ENCODE measurements at places on chromosomes 16 and 17.

GRCh38 chr17:55620945-55621344, 101.7 kb downstream of the TMEM100 start:
- no peak for DNase-seq

GRCh38 chr17:19278729-19279128, 41.6 kb downstream of the EPN2 start:
- DNase-seq: no peak

DNA sequence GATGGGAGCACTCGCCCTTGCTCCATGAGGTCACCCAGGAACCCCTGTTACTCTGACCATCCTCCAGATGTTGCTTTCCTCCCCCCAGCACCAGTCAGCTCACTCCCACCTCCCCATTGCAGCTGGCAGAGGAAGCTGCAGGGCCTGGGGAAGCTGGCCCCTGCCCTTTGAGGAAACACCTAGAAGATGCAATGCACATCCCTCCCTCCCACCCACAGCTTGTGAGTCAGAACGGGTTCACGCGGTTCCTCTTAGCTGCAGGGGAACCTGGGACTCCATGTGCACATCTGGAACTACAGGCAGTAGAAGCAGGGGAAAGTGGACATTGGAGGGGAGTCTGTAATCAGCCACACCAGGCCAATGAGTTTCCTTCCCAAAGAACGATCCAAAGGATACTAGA, 96.9 kb downstream of the KATNIP start:
- no peak for DNase-seq

DNA sequence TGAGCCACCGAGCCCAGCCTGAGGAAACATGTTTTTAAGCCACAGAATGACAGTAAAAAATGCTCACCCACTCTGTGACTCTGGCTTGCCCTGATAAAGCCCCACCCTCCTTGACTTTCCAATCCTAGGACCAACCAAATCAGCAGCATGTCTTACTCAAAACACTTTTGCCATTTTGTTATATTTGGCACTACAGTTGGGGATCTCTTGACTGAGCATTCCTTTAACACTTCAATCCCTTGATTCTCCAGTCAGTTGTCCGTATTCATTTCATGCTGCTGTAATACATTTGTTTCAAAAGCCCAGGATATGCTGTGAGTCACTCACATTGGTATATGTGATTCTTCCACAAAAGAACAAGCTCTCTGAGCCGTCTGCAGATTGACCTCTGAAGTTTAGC, 8.2 kb downstream of the MYH3 start:
- DNase-seq: no peak

GRCh38 chr17:62641153-62641552, 13.7 kb downstream of the MRC2 start:
- DNase-seq: no peak

DNA sequence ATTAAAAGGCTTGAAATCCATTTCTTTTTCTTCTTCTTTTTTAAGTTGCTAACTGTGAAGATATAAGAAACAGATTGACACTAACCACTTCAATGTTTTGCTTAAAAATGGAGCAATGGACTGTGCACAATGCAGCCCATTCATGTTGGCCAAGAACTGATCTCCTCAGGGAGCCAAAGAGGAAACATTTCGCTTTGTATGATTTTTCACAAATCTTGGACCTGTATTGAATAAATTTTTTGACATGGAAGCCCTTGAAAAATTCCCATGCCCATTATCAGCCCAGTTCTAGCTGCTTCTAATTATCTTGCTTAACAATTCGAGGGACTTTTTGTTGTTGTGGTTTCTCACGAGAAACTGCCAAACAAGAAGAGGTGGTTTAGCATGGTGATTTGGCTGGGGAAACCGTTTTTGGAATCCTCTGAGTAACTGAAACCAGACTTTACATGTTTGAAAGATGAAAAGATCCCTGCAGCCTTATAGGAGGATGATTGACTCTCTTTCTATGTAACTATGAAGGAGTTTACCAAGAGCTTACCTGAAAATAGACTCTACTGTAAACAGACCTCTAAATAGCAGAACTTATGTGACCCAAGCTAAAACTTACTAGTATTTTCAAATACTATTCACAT, 1389.4 kb upstream of the GOT2 start:
- DNase-seq: no peak

DNA sequence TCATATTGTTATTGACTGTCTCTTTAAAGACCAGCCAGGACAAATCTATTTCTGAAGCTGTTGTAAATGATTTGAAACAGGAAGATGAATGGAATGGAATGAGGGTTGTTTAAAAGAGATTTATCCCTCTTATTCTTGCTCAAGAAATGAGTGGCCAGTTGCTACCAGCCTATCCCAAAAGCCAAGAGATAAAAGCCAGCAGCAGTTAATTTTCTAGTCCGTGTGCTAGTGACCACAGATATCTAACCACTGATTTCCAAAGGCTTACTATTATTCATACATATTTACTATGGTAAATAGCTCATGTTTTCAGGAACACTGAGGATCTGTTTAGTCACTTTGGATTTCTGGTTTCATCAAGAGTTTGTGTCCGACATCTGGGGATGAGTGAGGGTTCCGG, 105.7 kb downstream of the CDH13 start:
- DNase-seq: no peak

DNA sequence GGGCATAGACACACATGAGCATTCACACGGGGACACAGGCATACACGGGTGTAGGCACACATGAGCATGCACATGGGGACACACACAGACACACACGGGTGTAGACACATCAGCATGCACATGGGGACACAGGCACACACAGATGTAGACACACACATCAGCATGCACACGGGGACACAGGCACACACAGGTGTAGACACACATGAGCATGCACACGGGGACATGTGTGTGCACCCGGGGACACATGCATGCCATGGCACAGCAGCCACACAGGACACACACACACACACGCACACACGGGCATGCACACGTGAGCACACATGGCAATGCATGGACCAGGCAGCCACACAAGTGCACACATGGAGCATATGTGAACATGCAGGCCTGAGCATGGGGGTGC, 5.2 kb upstream of the DCXR start:
- DNase-seq: no peak

DNA sequence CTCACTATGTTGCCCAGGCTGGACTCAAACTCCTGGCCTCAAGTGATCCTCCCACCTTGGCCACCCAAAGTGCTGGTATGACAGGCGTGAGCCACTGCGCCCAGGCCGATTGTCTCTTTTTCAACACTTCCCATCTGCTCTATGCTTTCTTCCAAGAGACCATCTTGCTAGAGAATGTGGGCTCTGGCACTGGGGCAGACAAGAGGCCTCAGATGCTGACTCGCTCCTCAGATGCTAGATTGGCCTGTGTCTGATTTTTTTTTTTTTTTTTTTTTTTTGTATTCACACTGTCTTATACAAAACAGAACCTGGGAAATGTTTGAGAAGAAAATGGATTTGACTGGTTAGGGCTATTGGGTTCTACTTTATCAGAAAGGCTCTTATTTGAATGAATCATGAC, 58.2 kb downstream of the CYB5D2 start:
- no peak for DNase-seq

- DNase-seq: no peak
Measured at GRCh38 chr16:77669057-77669456, 53.3 kb upstream of the NUDT7 start.

DNA sequence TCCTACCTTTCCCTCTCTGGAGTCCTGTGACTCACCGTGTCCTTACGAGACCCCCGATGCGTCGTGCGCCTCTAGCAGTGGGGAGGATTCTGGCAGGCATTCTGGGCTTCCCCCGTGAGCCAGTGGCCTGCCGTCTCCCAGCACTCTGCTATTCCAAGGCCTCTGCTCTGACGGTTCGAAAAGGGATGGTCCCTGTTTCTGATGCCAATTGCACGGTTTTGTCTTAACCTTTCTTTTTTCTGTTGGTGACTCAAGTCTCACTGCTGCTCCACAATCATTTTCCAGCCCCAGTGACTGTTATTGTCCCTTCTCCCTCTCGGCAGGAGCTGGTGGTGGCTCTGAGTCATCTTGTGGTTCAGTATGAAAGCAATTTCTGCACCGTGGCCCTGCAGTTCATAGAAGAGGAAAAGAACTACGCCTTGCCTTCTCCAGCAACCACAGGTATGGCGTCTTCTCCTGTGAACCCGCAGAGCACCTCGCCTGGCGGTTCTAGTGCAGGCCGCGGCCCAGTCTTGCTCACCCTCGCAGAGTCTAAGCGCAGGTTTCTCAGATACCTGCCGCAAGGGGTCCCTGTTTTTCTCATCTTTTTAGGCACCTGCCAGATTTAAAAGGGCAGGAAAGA, 100.1 kb upstream of the CHMP6 start:
- peak; percentile 49 for DNase-seq

DNA sequence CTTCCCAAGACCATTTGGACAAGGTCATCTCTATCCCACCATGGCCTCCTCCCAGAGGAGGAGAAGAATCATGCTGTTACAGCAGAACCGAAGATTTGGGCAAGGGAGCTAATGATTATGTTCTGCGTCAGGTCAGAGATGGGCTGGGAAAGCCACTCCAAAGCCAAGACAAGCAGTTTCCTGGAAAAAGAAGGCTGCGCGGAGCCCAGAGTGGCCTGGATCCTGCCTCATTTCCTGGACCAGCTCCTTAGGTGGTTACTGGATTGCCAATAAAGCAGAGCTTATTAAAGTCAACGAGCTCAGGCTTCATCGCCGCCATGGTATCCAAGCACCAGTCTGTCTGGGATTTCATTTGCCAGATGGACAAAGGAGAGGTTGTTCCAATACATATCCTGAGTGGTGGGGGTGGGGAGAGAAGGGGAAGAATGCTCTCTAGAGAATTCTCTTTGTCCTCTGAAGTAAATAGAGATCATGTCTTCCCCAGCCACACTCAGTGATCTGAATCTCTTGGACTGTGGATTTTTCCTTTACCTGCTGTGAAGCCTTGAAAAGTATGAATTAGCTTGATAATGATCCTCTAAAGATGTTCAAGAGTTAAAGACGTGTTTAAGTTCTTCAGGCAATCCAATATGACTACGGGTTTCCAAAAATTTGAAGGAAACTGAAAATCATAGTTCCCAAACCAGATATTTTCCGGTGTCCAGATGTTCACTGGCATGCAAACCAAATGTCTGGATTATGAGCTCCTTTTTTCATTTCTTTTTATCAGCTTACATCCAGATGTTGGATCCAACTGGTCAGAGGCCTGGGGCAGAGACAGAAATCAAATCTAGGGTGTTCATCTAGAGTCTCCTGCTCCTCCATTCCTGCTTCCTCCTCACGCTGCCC, 17.7 kb downstream of the PRAC1 start:
- DNase-seq: no peak

DNA sequence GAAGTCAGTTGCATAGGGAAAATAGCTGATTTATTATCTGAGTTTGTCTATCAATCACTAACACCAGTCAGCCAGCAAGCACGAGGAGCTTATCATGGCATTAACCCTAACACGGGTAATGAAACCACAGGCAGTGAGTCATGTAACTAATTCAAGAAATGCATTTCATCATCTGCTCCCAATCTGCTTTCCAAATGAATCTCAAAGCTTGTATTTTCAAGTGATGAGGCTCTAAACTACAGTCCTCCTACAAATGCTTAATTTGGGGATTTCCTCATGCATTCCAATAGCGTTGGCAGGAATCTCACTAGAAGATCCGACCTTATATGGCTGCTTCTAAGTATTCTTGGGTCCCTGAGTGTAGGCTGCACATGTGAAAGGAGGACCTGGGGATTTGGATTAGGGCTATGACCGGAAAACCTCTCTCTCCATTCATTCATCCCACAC, 118.4 kb upstream of the HSBP1 start:
- DNase-seq: no peak

GRCh38 chr17:82647593-82648164, 565 bp downstream of the WDR45B start:
- DNase-seq: peak; percentile 26

DNA sequence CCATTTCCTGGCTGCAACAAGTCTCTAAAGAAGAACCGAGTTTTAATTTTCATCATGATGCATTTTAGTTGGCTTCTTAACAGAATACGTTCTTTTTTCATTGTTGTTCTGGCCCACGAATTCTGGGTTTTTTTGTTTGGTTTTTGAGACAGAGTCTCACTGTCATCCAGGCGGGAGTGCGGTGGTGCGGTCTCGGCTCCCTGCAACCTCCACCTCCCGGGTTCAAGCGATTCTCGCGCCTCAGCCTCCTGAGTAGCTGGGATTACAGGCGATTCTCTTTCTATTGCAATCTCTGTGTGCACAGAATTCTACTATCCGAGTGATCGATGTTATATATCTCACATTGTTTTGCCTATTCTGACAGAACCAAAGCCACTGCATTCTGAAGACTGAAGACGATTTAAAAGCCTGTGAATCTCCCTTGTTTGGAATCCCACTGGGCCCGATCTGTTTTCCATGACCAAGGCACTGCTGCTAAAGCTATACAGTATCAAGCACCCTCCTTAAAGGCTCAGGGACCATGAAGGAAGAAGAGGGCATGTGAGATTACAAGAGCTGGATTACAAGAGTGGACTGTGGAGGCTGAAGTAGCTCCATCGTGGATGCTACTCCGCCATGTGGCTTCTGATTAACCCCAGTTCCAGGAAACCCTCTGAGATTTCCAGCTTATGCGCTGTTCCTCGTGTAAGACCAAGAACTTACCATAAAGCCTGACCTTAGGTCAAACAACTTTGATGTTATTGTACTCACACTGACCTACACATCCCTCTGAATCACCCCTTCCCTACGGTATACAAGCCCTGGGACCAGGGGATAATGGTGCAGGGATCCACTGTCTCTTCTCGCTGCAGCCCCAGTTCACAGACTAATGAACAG, 44.3 kb downstream of the ADCY9 start:
- no peak for DNase-seq

DNA sequence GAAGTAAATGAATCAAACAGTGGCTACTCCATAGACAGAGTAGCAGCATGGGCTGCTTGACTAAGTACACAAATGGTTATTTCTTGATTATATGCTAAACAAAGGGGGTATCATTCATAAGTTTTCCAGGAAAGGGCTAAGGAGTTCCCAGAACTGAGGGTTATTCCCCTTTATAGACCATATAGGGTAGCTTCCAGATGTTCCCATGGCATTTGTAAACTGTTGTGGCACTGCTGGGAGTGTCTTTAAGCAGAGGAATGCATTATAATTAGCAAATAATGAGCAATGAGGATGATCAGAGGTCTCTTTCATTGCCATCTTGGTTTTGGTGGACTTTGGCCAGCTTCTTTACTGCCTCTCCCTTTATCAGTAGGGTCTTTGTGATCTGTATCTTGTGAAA, 105.1 kb downstream of the CDH11 start:
- DNase-seq: no peak

- DNase-seq: no peak
Measured at GRCh38 chr16:13550254-13550653, 369.7 kb upstream of the ERCC4 start.

- peak; percentile 9 for DNase-seq
Measured at GRCh38 chr17:29369831-29370735, 20.1 kb upstream of the TAOK1 start.

- no peak for DNase-seq
Measured at GRCh38 chr16:8874388-8874787, 5.6 kb upstream of the CARHSP1 start.

Data from activated CD4-positive, alpha-beta T cell treated with anti-CD3 and anti-CD28 coated beads, Interleukin-2, amount 50 U/mL, for 24 hours (primary cell).